ENCODE measurements at places on chromosomes 12 and 14.
A peak's percentile ranks its signal among the peaks of the same experiment; 100 is the strongest.

- no peak for ATAC-seq
Measured at GRCh38 chr12:53516758-53517455, 9.6 kb upstream of the NPFF start.

GRCh38 chr12:12784911-12785814 lies at the start of gene APOLD1:
Gene APOLD1 (plus strand): TSS chr12:12785659. CDS start chr12:12785692, 33 bp downstream.
- ATAC-seq, result no peak

- ATAC-seq, result no peak
Measured at GRCh38 chr12:129298921-129299320, 445.6 kb downstream of the GLT1D1 start.

GRCh38 chr14:32728976-32729375 lies 209.7 kb upstream of the NPAS3 start:
- no peak for ATAC-seq

GRCh38 chr14:88228522-88229236 lies 94.4 kb downstream of the KCNK10 start:
- no peak for ATAC-seq

- no peak for ATAC-seq
Measured at GRCh38 chr12:11686120-11686519, 36.6 kb downstream of the ETV6 start.

GRCh38 chr12:82627799-82628198 lies 58.9 kb upstream of the TMTC2 start:
- no peak for ATAC-seq

DNA sequence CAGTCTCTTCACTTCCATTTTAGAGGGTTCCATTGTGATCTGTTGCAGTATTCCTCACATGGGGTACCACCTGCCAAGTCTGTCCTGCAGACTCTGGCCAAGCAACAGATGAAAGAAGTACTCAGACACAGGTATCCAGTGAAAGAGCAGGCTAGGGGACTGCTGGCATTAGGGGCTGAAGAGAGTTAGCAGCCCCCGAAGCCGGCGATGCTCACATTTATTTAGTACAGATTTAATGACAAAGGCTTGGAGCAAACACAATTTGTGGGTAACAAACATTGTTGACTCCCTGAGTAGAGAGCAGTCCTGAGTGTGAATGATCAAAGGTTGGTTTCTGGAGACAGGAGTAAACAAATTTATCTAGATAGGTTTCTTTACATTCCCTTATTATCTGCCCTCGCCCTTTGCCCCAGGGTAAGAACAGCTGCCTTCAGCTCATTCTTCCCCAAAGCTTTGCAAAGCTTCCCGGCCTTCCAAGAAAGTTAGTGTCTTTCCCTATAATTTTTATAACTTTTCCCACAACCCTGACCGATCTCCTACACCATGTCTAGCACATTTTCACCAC lies 144.8 kb downstream of the TMEM117 start:
- no peak for ATAC-seq

- ATAC-seq, result no peak
Measured at GRCh38 chr14:95889236-95889979, 12.8 kb downstream of the TUNAR start.

DNA sequence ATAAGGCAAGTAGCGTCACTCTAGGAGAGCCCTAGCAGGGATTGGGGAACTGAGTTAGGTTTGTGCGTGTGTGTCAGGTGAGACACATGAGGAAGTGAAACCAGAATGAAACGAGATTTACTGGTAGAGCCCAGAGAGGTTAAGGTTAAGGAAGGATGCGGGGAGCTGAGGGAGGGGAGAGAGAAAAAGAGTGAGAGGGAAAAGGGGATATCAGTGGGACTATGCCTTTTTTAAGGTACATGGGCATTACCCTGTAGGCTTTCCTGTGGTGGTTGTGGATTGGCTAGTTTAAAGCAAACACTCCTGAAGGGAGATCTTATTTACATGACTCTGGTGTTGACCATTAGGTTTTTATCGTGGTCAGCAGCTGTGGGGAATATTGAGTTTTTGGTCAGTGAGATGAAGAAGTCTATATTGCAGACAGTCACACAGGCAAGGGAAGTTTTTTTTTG lies 13.9 kb downstream of the ZDHHC17 start:
- no peak for ATAC-seq

- peak; percentile 65 for ATAC-seq
Measured at GRCh38 chr12:93767524-93767863, 90.3 kb downstream of the CRADD start.

DNA sequence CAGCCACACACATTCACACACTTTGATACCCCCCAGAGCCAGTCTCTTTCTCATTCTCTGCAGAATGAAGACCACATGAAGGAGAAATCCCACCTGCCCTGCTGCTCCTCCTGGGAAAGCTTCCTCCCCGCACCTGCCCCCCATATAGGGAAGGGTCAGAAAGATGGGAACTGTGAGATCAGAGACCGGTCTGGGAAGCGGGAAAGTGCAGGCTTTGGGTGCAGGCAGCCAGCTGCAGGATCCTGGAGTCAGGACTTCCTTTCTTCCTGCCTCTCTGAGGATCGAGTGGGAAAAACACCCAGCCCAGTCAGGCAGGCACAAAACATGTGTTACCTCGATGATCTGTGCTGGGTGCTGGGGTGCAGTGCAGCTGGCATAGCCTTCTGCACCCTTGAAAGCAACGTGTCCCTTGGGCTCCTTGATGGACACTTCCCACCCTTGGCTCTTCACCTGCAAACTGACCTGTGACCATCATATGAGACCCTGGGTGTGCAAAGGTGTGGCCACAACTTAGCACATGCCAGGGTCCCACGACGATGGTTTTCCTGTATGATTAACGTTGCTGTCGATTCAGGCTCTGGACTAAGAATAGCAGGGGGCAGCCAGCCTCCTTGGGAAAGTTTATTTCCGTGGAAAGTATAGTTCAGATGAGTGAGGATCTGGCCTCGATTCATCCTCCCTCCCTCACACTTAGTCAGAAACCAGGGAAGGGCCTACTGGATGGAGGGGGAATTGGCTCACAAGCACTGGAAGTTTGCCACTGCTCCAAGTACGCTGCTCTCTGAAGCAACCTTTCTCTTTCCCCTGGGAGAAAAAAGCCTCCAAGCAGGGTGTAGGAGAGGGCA lies 105.4 kb upstream of the MED13L start:
- ATAC-seq, result no peak

DNA sequence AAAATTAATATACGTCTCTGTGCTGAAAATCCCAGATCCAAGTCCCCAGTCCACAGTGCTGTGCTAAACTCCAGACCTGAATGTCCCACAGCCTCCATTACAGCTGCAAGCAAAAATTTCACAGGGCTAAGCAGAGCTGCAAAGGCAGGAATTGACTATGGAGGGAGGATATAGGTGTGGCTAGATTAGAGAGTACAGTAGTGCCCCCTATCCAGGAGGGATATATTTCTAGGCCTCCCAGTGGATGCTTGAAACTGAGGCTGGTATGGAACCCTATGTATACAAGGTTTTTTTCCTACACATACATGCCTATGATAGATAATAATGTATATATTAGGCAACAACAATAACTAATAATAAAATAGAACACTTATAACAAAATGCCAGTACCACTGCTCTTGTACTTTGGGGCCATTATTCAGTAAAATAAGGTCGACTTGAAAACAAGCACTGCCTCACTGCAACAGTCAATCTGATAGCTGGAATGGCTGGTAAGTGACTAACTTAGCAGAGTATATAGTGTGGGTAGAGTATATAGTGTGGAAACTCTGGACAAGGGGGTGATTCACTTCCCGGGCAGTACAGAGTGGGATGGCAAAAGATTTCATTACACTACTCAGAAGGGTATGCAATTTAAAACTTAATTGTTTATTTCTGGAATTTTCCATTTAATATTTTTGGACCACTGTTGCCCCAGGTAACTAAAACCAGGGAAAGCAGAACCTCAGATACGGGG lies 82.7 kb downstream of the C14orf132 start:
- ATAC-seq, result no peak

DNA sequence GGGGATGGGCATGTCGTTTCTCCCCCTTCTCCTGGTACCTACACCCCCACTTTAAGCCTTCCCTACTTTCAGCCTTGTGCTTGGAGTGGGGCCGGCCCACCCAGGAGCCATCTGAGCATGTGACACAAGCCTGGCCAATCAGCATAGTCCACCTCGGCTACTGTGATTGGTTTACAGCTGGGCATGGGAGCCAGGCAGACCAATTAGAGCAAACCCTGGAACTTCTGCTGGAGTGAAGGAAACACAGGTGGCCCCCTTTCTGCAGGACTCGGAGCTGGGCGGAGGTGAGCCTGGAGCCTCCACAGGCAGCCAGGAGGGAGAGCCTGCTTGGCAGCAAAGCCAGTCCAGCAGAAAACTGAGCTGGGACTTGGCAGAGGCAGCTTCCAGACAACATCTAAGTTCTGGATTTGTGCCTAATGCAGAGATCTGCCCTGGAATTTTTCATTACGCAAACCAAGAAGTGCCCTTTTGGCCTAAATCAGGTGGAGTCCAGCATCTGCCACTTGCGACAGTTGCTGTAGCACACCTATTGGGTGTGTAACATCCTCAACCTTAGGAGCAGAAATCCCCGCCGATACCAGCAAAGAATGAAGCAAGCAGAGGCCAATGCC lies 59.5 kb downstream of the SCARB1 start:
- ATAC-seq, result no peak

- ATAC-seq, result no peak
Measured at GRCh38 chr14:65453807-65454480, 41.4 kb downstream of the FUT8 start.

DNA sequence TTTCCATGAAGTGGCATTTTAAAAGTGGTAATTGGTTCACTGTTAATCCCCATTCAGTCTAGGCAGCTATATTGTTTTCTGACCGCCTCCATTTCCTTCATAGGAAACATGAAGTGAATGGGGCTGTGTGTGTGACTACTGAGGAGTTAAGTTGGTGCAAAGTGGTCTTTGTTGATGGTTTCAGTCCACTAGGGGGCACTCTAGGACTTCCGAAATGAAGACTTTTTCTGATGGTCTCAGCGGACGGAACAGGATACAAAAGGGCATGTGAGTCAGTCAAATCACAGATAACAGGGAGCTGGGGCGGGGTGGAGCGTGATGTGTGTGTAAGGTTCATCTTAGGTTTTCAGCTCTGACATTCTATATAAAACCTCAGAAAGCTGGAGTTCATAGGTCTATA lies 240.1 kb upstream of the OR4E1 start:
- ATAC-seq, result peak; percentile 92

GRCh38 chr14:58617619-58618018 lies 20.1 kb upstream of the DACT1 start:
- ATAC-seq, result no peak

DNA sequence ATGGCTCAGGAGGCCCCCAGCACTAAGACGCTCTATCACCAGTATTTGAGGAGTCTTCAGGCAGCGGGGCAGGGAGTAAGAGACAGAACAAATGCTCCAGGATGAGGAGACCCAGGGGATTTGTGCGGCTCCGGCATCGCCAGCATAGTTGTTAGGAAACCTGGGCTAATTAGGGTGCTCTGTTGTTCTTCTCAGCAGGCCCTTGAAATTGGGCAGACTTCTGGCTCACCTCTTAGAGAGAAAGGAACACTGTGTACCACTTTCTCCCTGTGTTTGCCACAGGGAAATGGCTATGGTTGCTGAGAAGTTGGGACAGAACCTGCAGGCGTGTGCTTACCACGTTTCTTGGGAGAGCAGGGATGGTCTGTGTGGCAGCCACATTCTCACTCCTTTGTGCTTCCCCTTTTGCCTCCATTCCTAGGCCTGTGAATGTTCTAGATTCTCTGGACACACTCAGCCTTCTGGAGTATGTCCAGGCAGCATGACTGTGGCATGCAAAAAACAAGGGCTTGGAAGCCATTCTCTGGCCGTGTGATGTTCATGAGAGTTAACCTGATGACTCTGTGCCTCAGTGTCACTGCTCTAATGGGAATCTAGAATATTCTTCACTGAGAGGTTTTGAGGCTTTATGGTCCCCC lies 109.0 kb downstream of the CHST11 start:
- ATAC-seq, result no peak

GRCh38 chr12:56411781-56412639 lies 37.2 kb downstream of the TIMELESS start:
- ATAC-seq, result no peak

- ATAC-seq, result no peak
Measured at GRCh38 chr14:90483571-90483974, 86.7 kb downstream of the CALM1 start.

DNA sequence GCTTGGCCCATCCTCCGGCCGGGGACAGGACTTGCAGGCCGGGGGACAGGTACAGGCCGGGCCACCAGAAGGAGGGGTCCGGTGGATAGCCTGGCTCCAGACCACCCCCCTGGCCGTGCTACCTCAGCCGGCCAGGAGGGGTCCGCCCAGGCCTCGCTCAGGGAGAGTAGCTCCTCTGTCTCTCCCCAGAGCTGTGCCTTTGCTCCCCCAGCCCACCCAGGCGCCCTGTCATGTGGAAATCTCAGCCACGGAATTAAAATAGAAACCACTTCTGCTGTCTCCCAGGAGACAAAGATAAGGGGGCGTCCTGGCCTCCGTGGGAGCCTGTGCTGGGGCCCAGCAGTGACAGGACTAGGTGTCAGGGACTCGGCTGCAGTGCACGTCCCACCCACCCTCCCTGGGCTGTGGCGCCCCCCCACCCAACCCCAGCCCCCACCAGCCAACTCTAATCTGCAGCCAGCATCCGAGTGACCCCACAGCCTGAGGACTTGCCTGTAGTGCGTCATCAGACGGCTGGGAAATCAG lies 3.3 kb upstream of the CRIP2 start:
- no peak for ATAC-seq

DNA sequence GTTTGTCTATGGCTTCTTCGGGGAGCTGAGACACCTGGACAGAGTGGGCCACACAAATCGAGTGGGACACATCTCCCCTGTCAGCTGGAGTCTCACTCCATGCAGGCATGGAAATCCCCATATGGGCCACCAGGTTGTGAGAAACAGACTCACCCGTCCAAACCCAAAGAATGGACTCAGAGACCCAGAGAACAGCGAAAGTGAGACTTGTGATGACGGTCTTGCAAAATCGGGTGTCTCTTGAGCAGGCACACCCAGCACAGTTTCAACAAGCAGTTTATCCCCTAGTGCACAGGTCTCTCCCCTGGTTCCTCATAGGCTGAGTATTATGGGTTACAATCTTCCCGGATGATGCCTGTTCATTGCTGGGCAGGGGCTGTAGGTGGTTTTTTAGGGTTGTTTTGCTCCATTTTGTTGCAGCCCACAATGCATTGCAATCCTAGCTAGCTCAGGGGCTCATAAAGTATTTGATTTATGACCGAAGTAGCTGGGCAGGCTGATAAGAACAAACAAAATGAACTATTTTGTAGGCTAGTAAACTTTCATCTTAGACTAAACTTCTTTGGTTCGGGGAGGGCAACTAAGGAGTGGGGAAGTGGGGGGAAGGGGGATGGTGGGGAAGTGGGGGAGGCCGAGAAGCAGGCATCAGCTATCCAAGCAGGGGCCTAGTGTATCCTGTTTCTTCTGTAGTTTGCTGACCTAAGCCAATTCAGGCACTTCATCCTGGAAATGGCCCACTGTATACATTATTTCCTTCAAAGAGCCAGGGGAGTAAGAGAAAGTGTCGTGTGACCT lies 45.3 kb downstream of the IQSEC3 start:
- ATAC-seq, result no peak

DNA sequence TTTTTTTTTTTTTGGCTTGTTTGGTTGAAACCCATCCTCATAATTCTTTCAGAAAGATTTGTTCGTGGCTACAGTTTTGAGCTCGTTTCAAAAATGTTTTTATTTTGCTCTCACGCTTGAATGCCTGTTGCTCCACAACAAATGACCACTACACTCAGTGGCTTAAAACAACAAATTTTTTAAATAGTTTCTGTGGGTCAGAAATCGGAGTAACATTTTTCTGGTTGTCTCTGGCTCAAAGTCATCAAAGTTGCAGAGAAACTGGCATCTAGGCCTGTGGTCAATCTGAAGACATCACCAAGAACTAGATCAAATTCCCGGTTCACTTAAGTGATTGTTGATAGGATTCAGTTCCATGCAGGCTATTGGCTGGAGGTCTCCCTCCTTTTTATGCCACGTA lies 560.0 kb downstream of the SNAPC1 start:
- ATAC-seq, result no peak

GRCh38 chr14:29220566-29220965 lies 454.0 kb downstream of the FOXG1 start:
- ATAC-seq, result no peak
